ENCODE measurements at places on chromosomes 5 and 9.

DNA sequence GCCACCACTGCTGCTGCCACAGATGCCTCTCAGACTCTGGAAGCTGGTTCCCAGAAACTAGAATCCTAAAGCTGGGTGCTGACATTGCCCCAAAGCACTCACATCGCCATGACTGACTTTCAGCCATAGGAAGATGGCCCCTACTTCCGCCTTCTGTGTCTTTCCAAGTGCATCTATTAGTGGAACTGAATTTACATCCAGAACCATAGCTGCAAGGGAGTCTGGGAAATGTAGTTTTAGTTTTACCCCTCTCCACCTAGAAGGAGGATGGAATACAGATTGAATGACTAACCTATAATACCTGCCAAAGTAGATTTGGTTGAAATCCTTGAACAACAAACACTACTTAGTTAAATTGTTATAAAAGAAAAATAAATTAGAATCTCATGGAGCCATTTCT, 118.8 kb downstream of the RASGRF2 start:
- no peak for DNase-seq

GRCh38 chr9:106304401-106304920, 558.5 kb upstream of the ZNF462 start:
- no peak for DNase-seq

DNA sequence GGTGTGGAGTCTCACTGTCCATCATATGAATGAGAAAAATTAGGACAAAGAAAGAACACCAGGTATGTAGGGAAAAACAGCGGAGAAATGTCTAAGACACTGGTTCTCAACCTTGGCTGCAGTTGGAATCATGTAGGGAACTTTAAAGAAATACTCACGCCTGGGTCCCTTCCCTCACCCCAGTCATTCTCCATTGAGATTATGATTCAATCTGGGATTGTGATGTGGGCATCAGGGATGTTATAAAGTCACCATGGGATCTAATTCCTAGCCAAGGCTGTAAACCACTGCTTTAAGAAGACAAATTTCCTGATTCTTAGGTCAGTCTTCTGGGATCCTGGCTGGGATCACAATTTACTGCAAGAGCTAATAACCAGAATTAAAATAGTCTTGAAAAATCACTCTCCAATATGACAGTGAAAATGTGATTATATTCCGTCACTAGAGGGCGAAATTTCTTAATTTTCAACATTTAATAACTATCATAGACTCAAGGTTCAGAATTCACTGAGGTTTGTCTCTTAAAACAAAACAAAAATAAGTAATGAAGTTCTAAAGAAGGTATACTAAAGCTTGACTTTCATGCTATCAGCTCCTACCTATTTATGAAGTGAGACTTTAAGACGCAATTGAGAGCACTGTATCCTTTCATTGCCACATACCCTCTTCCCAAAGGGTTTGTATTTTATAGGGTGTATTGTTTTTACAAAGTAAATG, 60.5 kb downstream of the GLDC start:
- peak; percentile 5 for DNase-seq

GRCh38 chr5:179267071-179267670, 78.1 kb downstream of the ADAMTS2 start:
- no peak for DNase-seq

DNA sequence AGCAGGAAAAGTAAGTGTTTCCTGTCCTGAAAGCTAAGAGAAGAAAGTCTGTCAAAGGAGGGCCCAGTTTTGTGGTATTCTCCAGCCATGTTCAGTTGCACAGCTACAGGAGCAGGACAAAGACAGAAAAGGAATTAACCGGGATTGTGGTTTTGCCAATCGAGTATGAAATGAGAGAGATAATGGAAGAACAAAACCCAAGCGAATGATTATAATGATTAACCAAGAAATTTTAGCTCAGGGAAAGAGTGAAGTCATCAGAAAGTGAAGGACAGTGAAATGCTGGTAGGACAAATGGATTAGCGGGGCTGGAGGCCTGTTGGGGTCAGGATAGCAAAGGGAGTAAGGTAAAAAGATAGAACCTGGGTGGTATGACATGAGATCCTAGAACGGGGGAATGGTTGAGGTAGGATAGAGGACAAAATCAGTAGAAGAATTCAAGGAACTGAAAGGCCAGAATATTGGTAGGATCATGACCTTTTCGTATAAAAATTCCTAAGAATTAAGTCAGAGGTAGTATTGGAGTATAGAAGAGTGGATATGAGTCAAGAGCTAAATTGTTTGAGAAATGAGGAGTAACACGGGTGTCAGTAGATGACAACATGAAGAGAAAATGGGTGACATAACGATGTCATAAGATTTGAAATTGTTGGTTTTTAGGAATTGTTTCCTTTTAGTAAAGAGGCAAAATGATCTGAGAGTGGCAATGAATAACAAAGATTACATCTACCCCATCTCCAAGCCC, 52.8 kb downstream of the DIAPH1 start:
- DNase-seq, result no peak

GRCh38 chr5:111233052-111233374, 8.8 kb downstream of the CAMK4 start:
- no peak for DNase-seq

DNA sequence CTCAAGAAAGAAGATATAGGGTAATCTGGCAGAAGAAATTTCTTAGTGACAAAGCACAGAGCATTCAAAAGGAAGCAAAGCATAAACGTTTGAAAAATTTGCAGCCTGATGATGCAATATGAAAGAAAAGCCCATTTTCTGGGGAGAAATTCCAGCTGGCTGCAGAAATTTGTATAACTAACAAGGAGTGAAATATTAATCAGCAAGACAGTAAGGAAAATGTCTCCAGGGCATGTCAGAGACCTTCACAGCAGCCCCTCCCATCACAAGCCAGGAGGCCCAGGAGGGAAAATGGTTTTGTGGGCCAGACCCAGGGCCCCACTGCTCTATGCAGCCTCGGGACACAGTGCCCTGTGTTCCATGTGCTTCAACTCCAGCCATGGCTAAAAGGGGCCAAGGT, 359.4 kb downstream of the HINT1 start:
- peak; percentile 50 for DNase-seq

DNA sequence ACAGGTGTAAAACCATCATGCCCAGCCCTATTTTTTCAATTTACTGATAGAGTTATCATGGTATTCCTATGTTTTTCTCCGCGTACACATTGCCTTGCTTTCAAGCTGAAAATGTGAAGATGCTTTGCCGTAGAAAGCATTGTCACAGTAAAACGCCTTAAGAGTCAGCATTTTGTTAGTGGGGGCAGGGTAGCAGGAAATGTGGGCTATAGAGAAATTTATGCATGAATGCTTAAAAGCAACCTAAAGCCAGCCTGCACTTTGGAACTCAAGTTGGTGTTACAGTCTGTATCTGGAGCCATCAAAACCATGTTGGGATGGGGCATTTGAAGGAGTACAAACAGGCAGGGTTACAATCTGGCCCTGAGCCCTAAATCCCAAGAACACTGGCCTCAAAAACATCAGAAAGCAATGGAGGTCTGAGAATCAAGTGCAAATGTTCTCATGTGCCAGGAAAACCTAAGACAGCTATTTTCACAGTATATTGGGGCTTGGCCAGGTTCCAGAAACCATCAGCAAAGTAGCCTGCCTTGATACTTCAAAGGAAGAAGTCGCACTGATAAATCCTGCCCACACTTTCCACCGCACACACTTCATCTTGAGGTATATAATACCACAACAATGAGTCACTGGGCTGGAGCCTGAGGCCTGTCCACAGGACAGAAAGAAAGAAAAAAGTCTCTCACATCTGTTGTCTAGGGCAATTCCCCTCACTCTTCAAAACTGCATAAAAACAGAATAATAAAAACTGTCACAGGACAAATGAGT, 313.8 kb downstream of the ENC1 start:
- DNase-seq, result peak; percentile 34

DNA sequence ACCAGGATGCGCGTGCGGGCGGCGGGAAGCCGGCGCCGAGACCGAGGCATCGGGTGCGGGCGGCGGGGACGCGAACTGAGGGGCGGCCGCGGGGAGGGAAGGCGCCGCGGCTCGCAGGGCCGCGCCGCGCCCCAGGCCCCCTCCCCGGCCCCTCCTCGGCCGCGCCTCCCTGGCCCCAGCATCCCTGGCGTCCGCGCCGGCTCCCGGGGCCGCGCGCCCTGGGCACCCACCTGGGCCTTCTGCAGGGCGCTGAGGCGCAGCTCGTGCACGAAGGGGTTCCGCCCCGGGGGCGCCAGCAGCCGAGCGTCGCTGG, 324 bp downstream of the LPCAT1 start:
- no peak for DNase-seq

DNA sequence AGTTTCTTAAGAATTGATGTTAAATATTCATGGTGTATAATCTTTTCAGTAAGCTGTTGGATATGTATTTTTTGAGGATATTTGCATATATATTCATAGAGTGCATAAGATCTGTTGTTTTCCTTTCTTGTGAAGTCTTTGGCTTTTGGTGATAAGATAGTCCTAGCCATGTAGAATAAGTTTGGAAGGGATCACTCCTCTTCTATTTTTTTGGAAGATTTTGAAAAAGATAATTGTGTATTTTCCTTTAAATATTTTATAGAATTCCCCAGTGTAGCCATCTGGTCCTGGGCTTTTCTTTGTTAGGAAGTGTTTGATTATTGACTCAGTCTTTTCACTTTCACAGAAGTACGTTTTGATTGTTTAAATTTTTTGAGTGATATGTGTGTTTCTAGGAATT, 318.8 kb upstream of the CDH10 start:
- no peak for DNase-seq

- DNase-seq, result peak; percentile 55
Observed at GRCh38 chr5:157575381-157576020, at the start of gene ADAM19. Gene ADAM19 (minus strand): TSS chr5:157575775. CDS start chr5:157575696, 79 bp downstream.

DNA sequence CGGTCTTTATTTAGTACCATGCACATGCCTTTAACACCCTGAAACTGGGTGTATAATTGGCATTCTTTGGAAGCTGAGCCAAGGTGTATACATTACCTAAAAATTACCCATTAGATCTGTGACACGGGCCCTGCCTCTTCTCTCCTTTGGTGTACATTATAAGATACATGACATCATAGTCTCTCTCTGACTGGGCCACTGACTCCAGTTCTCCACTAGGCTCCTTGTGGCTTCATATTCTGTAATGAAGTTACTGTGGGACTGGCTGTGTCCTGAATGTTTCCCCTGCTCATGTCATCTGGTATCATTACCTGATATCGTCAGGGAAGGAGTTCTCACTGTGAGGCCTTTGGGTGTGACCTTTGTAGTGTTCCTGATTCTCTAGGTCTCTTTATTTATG, 65.5 kb downstream of the NREP start:
- DNase-seq, result no peak

DNA sequence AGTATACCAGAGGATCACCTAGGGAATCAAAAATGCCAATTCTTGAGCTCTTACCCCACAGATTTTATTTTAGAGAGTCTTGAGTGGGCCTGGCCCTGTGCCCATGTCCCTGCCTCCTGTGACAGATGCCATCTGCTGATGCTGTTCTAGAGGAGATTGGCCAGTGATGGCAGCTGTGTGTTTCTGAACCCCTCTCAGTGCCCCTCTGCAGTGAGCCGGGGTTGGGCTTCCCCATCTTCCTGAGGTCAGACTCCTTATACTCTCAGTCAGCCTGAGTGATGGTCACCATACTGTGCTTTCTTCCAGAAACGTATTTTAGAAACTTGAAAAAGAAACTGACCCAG, 6.1 kb downstream of the PTCD2 start:
- no peak for DNase-seq
